IMR-90 (cell line): ENCODE measurements at places on chromosomes 3 and 15. TPM values are rescaled to one million over a fixed set of nuclear protein-coding genes. Genes with fewer than 3 reads are reported as not detected.

MST1R gene
- under 0.01 TPM in 1 of 2 replicates, not detected in the other for total RNA-seq

TMEM158 gene
- 1.6 and 3.3 TPM in 2 replicates for total RNA-seq

MYO5C gene
- total RNA-seq = under 0.01 TPM in 2 replicates

AGBL1 gene
- total RNA-seq = not detected in 2 replicates

CHST14 gene
- total RNA-seq = 3.3 and 3.8 TPM in 2 replicates

FGF12 gene
- not detected in 2 replicates for total RNA-seq
